T-helper 17 cell (primary cell): ENCODE measurements at places on chromosomes 1 and 21.
A peak's percentile ranks its signal among the peaks of the same experiment; 100 is the strongest.

GRCh38 chr1:48246727-48247126 is 24.2 kb downstream of the SLC5A9 start:
- no peak for DNase-seq

GRCh38 chr1:125064481-125064880 is 3879.7 kb downstream of the SRGAP2C start:
- DNase-seq: no peak

GRCh38 chr1:39981945-39982344 is 27.0 kb downstream of the MFSD2A start:
- no peak for DNase-seq

DNA sequence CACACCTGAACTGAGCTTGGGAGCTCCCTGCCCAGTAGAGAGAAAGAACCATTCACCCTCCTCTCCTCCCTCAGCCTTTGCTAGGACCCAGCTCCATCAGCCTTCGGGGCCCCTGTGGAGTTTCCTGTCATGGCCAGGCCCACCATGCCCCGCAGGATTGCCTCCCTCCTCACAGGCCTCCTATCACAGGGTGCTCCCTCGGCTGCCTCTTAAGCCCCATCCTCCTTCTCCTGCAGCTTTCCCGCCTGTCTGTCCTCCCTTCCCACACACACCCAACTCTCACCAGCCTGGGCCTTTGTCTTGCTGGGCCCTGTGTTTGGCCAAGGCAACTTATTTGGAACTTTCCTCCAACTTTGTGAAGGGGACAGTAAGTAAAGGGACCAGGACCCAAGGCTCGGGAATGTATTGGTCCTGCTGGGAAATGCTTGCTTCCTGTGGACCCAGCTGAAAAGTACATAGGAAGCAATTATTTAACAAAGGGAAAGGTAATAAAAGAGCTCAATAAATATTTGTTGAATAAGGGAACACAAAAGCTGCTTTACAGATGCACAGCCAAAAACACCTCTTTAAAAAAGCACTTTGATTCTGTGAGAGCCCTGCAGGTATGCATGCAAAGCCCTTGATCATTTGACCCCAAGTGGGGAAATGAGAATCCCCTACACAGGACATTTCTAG is 31.6 kb upstream of the TENT5C start:
- DNase-seq: no peak

GRCh38 chr1:107379826-107380225 is 239.0 kb downstream of the NTNG1 start:
- no peak for DNase-seq

DNA sequence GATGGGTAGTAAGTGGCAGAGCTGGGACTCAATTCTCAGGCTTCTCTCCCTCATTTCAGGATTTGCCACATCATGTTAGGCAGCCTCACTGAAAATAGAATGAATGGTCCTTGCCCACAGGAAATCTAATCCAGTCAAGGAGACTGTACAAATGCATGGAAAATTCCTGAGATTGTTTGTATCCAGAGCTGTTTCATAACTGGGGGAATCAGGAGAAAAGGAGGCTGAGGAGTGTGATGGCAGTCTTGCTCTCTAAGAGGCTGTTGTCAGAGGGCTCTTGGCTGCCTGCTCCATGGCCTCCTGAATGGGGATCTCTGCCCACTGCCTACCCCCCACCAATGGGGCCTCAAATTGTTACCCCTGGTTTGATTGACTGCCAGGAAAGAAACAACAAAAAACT is 141.9 kb upstream of the TNR start:
- DNase-seq: no peak

- no peak for DNase-seq
Observed at GRCh38 chr1:181135437-181135731, 46.9 kb downstream of the IER5 start.

GRCh38 chr1:220124542-220124941 is 30.6 kb downstream of the IARS2 start:
- DNase-seq: no peak

DNA sequence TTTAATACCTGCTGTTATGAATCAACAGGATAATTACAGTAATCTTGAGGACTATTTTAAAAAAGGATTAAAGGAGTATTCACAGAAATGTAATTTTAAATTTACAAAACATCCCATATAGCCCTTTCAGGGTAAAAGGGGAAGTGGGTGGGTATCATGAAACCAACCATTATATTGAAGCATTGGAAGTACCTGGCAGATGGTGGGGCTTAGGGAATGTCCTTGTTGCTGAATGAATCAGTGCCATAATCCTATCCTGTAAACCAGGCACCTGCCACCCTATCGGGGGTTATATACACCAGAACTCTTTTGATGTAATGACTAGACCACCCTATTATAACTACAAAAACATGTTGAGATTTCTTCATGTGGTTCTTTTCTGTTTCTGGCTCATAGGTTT is 30.4 kb downstream of the CDC14A start:
- DNase-seq: no peak

- no peak for DNase-seq
Observed at GRCh38 chr1:226454349-226454748, 46.5 kb upstream of the PARP1 start.

GRCh38 chr1:117556341-117556740 is 49.5 kb upstream of the TENT5C start:
- DNase-seq: no peak

DNA sequence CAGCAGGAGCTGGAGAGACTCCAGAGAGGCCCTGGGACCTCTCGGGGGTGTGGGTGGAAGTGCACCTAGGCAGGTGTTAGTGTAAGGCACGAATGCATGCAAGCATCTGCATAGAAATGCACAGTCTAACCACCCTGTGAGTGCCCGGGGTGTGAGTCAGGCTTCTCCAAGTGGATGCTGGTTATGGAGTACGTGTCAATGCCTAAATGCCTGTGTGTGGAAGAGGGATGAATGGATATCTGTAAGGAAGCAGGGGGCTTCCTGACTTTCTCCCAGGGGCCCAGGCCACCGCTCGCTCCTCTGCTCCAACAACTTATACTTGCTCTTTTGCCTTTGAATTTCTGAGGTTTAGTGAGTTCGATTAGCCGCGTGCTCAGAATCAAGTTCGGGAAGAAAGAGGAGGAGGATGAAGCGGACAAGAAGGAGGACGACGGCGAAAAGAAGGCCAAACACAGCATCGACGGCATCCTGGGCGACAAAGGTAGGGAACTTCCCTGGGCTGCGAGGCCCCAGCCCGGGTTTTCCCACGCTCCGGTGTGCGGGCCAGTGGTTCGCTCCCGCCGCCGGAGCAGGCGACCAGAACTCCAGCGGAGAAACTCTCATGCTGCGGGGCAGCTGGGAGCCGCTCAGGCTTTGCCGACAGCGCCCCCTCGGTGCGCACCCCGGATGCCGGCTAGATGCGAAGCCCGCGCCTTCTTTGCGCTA is 5.4 kb downstream of the PAX7 start:
- DNase-seq: no peak

- no peak for DNase-seq
Observed at GRCh38 chr1:34060901-34061415, 104.1 kb downstream of the CSMD2 start.

GRCh38 chr1:154608397-154609270 is 648 bp upstream of the ADAR start:
- DNase-seq: no peak

GRCh38 chr1:94908190-94908589 is 18.7 kb downstream of the CNN3 start:
- DNase-seq: no peak

DNA sequence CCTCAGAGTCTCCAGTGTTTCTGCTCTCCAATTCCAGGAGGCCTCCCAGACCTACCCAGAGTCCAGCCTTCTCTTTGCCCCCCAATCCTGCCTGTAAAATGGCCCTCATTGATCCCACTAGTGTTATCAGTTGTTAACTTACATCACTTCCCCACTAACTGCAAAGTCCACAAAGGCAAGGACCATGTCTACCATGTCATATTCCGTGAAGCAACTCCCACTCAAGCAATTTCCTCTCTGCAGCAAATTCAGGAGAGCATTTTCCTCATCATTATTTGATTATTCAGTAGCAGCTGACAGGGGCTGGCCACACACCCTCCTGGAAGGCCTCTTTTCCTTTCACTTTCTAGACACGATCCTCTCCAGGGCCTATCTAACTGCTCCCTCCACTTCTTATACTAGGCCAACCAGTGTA is 153.5 kb downstream of the RERE start:
- DNase-seq: no peak

DNA sequence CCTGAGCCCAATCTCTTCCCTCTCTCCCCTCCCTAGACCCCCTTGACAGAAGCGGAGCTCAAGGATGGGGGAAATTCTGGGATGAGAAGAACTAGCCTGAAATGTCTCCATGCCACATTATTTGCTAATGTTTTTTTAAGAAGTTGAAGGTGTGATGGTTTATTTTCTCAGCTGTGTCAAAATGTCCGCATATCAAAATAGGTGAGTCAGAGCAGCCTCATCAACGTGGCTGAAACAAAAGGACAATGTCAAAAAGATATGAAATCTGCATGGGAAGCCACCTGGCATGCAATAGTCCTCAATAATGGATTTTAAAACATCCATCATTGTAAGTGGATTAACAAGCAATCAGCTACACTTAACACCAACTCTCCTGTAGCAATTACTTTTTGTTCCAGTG is 101.4 kb downstream of the BEND5 start:
- no peak for DNase-seq

GRCh38 chr21:39715804-39716397 is 29.1 kb upstream of the IGSF5 start:
- peak; percentile 10 for DNase-seq

DNA sequence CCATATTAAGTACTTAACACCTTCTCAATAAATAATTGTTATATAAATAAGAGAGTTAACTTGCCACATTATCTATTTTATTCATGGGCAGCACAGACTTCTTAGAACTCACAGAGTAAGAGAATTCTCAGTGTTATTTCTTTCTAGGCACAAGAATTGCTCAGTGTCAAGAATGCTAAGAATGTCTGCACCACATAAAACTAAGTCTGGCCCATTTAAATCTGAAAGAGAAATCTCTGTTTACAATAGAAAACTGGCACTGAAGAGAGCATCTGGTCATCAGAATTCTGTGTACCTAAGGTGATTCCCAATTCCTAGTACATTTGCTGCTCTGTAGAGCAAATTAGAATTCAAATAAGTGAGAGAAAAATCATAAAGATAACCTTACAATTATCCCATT is 3.8 kb downstream of the OR10K2 start:
- DNase-seq: no peak

DNA sequence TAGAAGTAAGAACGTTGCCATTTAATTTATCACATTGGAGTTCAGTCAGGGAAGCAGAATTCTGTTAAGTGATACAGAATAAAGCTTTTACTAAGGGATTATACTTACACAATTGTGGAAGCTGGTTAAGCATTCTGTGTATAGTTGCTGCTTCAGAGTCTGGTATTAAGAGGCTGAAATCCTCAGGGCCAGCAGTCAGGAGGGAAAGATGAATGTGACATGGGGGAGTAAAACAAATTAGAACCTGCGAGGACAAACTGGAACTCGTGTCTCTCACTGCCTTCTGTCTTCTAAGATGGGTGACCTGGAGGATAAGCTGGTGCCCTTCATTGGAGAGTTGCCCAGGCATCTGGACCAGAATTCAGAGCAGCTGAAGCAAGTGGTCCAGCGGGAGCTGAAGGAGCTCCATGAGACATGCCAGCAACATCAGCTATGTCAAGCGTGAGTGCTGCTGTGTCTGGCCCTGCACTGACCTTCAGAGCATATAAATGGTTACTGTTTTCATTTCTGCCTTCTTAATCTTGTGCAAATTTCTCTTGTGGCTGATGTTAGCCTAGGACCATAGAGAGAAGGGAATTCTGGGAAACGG is 23.0 kb downstream of the MARK1 start:
- DNase-seq: no peak
